ENCODE measurements at places on chromosomes 6 and 20. TPM values are rescaled to one million over a fixed set of nuclear protein-coding genes. Genes with fewer than 3 reads are reported as not detected.

DNA sequence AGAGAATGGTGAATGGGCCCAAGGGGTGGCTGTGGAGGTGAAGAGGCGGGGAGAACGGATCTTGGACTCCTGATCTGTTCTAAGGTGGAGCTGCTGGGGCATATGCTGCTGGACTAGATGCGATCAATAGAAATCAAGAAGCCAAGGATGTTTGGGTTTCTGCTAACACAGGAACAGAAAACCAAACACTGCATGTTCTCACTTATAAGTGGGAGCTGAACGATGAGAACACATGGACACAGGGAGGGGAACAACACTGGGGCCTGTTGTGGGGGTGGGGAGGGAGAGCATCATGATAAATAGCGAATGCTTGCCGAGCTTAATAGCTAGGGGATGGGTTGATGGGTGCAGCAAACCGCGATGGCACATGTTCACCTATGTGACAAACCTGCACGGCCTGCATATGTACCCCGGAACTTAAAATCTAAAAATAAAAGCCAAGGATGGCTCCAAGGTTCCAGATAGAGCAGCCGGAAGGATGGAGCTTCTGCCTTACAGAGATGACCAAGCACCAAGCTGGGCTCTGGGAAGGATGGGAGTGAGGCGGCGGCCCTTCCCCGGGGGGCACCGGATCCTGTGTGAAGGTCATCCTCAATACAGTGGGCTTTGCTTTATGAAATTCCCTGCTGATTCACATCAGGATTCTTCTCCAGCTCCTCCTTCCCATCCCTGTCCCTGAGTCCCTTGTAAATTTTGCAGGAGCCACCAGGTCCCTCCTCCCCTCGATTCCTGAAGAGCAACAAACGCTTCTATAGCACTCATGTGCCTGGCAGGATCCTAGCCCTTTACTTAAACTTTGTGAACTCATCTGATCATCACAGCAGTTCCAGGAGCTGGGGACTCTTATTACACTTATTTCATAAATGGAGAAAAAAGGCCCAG, 109.2 kb upstream of the PTPN1 start:
- no peak for DNase-seq

GRCh38 chr6:90100059-90100665, 196.5 kb downstream of the BACH2 start:
- no peak for DNase-seq

DNA sequence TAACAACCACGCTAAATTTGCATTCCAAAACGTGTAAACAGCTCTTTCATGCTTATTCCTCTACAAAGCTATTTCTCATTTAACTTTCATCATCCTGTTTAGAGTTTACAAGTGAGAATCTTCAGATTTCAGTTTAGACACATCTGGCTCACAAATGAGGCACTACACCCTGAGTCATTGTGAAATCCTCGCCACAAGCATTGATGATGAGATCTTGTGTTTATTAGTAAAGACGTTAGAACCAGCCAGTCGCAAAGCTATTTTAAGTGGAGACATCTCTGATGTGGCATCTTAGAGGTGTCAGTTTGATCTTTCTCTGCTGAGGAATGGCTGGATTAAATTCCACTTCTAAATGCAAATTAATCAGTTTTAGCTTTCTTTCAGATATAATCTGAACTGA, 8.3 kb upstream of the ISM1 start:
- DNase-seq: no peak

HDGFL1 gene
- not detected for total RNA-seq

MEP1A gene
- total RNA-seq: not detected

WFDC12 gene
- not detected for total RNA-seq

GRCh38 chr6:86789779-86790411, 147.4 kb upstream of the HTR1E start:
- DNase-seq: no peak

NKX2-4 gene
- not detected for total RNA-seq

DNA sequence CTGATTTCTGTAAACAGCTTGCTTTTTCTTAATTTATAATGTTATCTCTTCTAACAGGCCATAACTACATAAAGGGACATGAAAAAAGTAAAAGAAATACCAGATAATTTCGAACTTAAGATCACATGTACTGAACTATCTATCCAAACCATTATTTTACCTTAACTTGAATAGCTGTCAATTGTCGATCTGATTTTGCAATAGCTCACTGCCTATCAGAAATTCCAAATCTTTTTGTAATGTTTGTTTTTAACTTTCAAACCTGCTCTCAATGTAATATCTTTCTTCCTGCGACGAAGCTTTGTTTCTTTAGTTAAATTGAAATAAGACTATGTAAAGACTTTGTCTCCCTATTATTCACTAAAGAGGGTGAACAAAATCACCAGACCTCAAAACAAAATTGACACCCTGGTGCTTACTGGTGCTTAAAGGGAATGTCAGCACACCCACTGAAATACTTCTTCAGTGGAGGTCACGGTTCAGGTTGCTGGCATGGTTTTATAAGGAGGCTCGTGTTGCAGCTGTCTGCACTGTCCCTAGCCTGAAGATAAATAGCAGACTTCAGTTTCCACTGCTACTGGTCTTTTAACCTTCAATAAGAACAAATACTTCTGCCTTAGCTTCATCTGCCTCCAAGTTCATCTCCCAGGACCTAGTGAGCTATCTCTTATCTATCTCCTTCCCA, 117.5 kb upstream of the QKI start:
- no peak for DNase-seq

DNA sequence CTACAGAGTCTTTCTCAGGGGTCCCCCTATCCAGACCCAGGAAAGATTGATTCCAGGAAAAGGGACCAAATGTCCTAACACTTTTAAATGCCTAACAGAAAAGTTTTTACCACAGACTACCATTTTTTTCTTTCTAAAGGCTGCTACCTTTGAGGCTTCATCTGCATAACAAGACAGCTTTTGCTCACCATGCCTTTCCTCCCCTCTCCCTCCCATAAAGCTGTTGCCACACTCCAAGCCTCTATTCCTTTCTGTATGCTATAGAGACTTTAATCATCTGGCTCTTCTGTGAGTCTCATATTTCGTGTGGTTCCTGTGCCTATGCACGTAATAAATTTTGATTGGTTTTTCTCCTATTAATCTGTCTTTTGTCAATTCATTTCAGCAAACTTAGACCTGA, 26.0 kb upstream of the LIN28B start:
- DNase-seq: no peak

DNA sequence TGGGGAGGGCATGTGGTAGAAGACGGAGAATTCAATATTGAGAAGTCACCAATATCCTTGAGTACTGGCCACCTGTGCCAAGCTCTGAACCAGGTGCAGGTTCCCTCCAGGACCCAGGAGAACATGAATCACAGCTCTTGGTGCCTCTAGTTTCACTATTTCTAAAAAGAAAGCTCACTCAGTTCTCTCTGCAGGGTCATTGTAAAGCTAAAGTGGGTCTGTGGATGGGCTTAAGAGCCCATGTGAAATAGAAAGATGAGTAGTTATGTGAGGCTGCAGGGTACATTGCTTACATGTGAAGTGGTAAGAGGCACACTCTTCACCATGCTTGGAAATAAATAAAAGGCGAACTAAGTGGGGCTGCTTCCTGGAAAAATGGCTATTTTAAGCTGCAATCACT, 43.6 kb downstream of the ZNF831 start:
- no peak for DNase-seq

GRCh38 chr20:57381596-57382503, 9.3 kb upstream of the RBM38 start:
- DNase-seq: peak; percentile 79

UBE2J1 gene
- 23.1 TPM for total RNA-seq

GRCh38 chr6:108235127-108235526, 25.7 kb downstream of the SNX3 start:
- no peak for DNase-seq

DNA sequence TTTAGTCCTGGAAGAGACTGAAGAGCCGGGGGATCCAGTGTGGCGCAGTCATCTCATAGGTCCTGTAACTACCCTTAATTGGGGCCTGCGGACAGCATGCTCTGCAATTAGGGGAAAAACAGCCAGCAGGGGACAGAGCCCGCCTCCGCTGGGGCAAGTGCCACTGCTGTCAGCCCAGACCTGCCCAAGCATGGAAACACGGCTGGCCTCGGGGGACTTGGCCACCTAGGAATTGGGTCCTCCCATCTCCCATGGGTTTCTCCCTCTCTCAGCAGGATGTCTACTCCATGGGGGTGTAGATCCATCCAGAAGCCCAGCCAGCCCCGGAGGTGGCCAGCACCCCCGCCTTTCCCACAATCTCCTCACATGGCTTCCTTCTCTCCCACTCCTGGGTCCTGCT, 3.6 kb downstream of the GHRH start:
- DNase-seq: no peak

- no peak for DNase-seq
Observed at GRCh38 chr6:164409309-164410009, 899.9 kb downstream of the C6orf118 start.

DNA sequence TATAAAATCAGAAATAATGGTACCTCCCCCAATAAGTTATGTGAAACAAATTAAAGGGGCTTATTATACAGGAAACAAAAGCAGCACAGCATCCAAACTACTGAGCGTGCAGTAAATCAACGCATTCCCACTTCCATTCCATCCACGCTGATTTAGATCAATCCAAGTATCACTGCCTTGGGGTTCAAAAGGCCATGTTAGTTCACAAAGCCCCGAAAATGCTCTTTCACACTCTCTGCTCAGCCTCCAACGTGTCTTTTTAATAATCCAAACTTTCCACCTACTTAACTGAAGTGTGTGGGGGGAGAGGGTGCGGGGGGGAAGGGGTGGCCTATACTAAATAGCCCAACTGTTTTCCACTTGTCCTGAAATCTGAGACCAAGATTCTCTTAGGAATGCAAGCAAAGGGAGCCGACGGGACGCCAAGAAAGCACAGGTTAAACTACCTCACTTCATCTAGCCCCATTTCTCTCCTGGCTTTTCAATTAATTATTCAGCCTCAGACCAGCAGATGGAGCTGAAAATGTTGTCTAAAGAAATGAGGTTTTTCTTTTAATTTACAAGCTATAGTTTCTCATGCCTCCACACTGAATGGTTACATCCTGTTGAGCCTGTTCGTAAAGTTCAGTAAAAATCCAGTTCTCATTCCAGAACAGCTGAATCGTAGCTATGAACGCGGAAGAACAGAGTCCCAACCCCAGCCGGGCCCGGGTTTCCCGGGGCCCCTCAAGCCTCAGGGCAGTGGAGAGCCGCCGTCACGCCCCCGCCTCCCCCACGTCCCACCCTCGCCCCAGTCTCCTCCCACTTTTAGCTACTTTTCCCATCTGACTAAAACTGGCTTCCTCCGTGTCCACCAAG, 1.0 kb upstream of the NXT1 start:
- DNase-seq: peak; percentile 63

DNA sequence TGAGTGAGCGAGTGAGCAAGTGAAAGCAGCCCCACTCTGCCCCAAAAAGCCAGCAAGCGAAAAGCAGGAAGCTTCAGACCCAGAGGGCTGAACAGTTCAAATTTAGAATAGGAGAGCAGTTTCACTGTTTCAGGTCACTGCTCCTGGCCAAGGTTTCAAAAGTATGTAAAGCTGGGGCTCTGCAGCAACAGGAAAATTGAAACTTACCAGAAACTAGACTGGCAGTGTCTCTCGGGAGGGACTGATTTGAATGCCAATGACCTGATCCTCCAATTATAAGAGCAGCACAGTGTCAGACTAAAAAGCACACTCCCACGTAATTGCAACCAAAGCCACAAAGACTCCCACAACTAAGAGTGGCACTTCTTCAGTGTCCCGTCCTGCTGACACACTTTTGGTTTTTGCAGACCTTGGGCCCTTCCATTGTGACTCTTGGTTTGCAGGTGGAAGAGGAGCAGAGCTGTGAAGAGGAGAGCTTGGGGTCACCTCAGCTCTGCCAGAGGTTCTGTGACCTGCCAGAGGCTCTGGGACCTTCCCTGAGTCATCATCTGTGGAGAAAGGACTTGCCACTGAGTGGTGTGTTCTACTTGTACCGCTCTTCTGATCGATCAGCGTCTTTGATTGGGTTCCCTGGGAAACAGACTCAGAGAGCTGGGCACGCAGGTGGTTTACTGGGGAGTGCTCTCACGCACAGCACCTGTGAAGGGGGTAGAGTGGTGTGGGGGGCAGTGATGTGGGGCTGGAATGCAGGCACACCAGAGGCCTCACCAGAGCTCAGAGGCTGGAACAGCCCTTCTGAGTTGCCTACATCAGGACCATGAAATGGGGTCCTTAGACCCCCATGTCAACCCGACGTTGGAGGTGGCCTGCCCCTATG, 52.7 kb upstream of the PTGIS start:
- no peak for DNase-seq

DNA sequence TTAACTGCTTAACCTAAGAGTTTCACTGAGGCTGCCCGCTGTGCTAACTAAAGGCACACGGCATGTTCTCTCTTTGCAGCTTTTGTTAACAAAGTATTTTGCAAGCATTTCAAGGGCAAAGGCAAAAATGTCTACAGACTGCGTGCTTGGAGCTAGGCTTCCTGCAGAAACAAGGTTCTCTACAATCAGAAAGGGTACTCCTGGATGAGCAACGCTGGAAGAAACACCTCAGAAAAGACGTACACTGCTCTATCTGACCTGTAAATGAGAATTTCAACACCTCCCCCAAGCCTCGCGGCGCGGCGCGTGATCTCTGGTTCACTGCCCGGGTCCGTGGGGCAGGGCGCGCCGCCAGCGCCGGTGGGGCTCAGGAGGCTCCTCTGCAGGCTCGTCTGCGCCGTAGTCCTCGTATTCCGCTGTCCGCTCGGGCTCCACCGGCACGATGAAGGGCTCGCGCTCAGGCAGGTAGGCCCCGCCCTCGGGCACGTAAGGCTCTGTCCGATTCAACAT, 120.9 kb downstream of the COL12A1 start:
- DNase-seq: no peak

DNA sequence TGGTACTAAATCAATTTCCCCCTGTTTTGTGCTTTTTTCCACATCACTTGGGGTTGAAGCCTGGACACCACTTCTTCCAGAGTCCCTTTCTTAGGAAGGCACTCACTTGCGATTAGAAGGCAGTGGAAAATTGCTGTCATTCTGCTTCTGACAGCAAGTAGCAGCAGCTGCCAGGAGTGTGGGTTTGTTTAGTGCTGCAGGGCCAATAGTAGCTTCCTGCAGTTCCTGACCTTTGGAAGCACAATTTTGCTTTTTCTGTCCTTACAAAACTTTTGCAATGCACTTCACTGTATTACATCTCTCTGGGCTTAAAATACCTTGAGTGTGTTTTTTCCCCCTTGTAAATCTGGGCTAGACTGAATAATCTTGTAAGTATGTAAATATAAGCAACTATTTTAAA, 12.5 kb upstream of the HLA-DRA start:
- no peak for DNase-seq

FAM209B gene
- total RNA-seq: not detected

GRCh38 chr6:88145298-88145963, 20.7 kb downstream of the CNR1 start:
- no peak for DNase-seq
